Body of pancreas (tissue), 4 donors: ENCODE measurements at places on chromosomes 6 and 20. TPM values are rescaled to one million over a fixed set of nuclear protein-coding genes. Genes with fewer than 3 reads are reported as not detected.

DNA sequence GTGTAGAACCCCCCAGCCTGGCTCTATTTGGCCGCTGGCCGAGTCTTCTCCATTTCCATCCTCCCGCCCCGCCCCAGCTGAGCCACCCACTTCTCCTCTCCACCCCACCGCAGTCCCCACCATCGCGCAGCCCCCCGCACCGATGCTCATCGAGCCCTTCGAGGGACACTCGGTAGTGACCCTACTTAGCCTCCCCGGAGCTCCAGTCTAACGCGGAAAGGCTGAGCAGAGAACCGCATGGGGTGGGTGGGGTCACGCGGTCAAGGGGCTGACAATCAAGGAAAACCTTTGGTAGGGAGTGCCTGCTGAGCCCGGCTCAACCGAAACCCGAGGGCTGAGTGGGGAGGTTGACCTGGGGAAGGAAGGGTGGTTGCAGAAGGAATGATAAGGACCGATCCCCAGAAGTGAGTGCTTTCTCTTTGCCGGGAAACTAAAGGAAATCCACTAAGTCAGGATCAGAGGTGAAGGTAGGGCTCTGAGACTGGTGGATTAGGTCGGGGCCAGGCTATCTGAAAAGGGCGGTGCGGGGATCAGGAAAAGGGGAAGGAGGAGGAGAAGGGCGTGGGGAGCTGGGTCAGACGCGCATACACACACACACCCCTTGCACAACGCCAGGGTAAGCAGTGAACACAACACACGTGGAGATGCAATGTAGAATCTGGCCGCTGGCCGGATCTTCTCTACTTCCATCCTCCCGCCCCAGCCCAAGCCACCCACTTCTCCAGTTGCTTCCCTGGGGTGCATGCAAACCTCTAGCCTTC lies 49.8 kb downstream of the CPXM1 start:
- no peak overlapping the region for H3K4me3 ChIP-seq
- H3K4me1 ChIP-seq: peaks cover 32% of the 10 kb centered on the region
- no peaks in the 10 kb centered on the region for H3K36me3 ChIP-seq
- peak overlapping the region; percentile 62 for H3K27ac ChIP-seq

- H3K27me3 ChIP-seq: no peaks in the 10 kb centered on the region
- DNase-seq: no peak
- no peaks in the 10 kb centered on the region for H3K4me1 ChIP-seq
- H3K36me3 ChIP-seq: no peaks in the 10 kb centered on the region
Observed at GRCh38 chr6:124822204-124822613, 140.0 kb upstream of the RNF217 start.

- H3K4me3 ChIP-seq: no peak overlapping the region
- H3K27ac ChIP-seq: no peak overlapping the region
- no peak for DNase-seq
- H3K36me3 ChIP-seq: no peaks in the 10 kb centered on the region
- H3K27me3 ChIP-seq: no peaks in the 10 kb centered on the region
Observed at GRCh38 chr6:139475241-139475640, 100.8 kb upstream of the CITED2 start.

GRCh38 chr6:96460052-96460700 lies 61.4 kb upstream of the UFL1 start:
- no peak for DNase-seq

Gene ISM1
- 2.6 TPM for total RNA-seq

DNA sequence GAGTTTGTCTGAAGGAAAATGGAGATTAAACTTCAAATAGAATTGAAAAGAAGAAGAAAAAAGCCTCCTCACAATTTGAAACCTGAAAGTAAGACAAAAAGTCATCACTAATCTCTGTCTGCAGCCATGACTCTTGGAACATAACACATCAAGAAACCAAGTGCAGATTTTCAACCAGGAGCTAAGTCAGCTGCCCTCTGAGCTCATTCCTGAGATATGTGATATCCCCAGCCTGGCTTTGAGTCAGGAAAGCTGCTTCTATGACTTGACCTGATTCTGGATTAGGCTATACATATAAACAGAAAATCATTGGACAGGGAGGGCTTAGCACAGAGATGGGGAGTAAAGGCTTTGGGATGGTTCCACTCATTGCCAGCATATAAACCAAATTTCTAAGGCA lies 891.4 kb downstream of the TFAP2A start:
- no peak overlapping the region for H3K27ac ChIP-seq
- H3K4me3 ChIP-seq: no peak overlapping the region
- H3K36me3 ChIP-seq: no peaks in the 10 kb centered on the region
- no peaks in the 10 kb centered on the region for H3K27me3 ChIP-seq
- no peak for DNase-seq
- H3K4me1 ChIP-seq: no peaks in the 10 kb centered on the region

DNA sequence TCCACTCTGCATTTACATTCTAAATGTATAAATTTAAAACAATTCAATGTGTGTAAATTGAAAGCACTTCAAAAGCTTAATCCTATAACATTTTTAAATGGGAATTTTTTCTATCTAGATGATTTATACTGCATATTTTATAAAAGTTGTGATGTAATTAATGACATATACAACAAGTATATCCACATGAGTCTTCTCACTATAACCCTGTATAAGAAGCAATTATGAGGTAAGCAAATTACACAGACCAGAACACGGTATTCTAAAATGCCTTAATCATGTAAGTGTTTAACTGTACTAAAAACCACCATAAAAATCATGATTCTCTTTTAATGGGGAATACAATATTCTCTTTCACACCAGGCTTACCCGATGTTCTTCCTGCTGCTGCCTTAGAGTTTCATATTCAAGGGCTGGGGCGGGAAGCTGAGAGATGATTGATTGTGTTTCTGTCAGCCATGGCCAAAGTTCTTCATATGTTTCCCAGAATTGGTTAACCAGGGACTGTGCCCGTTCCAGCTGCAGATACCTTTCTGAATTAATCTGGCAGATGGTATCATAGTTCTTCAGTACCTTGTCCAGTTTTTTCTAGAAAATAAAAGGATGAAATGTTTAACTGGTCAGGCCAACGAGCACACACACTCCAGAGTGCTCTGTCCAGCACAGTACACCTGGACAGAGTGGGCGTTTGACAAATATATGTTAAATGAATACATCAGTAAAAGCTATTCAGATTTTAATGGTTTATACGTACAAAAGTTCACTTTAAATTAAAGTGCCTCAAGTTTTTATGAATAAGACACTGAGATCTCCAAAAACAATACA lies 127.4 kb downstream of the DST start:
- H3K27me3 ChIP-seq: no peaks in the 10 kb centered on the region
- no peaks in the 10 kb centered on the region for H3K36me3 ChIP-seq
- H3K4me1 ChIP-seq: peaks cover 40% of the 10 kb centered on the region
- H3K4me3 ChIP-seq: no peak overlapping the region

GRCh38 chr6:53723331-53723730 lies 57.8 kb upstream of the KLHL31 start:
- peaks cover 8% of the 10 kb centered on the region for H3K4me1 ChIP-seq
- H3K4me3 ChIP-seq: no peak overlapping the region
- no peaks in the 10 kb centered on the region for H3K27me3 ChIP-seq
- no peak overlapping the region for H3K27ac ChIP-seq
- DNase-seq: no peak
- H3K36me3 ChIP-seq: no peaks in the 10 kb centered on the region

- H3K4me3 ChIP-seq: no peak overlapping the region
- H3K27ac ChIP-seq: peak overlapping the region; percentile 82
- no peaks in the 10 kb centered on the region for H3K36me3 ChIP-seq
- peaks cover 16% of the 10 kb centered on the region for H3K4me1 ChIP-seq
- peak; percentile 55 for DNase-seq
- H3K27me3 ChIP-seq: no peaks in the 10 kb centered on the region
Observed at GRCh38 chr6:138691595-138692057, 81.9 kb upstream of the CCDC28A start.

DNA sequence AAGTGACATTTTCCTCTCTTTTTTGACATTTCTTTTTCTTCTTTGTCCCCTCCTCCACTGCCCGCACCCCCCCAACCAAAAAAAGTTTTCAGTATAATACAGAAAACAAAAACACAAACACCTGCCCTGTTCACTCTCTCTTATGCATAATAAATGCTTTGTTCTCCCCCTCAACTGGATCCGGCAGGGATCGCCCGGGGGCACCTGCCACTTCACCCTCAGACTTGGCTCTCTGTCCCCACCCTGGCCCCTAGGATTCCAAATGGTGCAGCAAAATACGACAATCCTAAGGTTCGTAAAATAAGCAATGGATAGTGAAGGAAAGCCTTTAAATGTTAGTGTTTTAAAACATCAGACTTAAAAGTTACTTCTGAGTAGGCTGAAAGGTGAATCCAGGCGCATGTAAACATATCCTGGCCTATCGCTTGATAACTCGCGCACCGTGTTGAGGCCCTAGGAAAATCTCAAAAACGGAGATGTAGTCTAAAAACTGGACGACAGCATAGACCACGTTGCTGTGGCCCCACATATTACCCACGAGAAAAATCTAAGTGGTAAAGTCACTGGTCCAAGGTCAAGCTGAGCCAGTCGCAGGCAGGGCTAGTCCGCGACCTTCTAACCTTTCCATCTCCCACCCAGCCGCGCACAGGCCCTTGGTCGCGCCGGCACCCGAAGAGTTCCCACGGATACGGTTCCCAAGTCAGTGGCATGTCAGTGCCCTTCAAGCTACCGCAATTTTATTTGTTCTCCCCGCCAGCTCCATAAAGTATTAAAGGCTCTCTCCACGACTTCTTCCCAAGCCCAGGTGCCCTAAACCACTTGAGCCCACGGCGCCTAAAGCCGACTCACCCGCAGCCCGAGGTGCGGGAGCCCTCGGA lies 130.8 kb downstream of the OGFRL1 start:
- peaks cover 14% of the 10 kb centered on the region for H3K4me1 ChIP-seq
- H3K4me3 ChIP-seq: peak overlapping the region; percentile 89
- no peak for DNase-seq

Gene GPX6
- total RNA-seq: not detected

Gene PRR18
- not detected for total RNA-seq
